Adrenal gland (tissue), 19 donors: ENCODE measurements at places on chromosomes 5 and 9. TPM values are rescaled to one million over a fixed set of nuclear protein-coding genes. Genes with fewer than 3 reads are reported as not detected.
A peak's percentile ranks its signal among the peaks of the same experiment; 100 is the strongest.

DNA sequence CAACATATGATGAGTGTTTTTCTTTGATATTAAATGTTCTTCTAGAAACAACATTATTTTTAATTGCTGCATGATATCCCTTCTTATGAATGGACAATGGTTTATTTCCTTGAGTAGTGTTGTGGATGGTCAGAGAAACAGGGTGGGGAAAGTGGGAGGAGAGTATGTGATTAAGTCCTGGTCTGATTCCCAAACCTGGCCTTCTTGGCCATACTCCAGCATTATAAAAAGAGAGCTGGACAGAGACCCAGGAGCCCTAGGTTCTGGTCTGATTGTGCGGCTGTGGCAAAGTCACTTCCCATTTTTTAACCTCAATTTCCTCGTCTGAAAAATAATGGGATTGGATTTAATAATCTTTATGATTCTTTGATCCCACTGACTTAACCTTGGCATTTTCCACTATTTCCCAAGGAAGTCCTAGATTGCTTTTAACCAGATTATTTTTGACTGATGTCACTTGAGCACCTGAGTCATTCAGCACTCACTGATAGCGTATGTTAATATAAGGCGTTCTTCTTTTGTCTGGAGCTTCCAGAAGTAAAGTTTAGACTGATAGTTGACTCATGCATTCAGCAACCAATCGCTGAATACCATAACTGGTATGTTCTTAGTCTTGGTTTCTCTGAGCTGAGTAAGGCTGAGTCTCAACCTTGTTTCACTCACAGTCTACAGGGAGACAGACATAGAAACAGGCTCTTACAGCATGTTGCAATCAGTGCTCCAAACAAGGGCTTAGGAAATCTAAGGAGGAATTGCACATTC lies 26.2 kb downstream of the OSMR start:
- no peak overlapping the region for H3K4me3 ChIP-seq
- peaks cover 14% of the 10 kb centered on the region for H3K36me3 ChIP-seq
- H3K27me3 ChIP-seq: no peaks in the 10 kb centered on the region
- no peak for DNase-seq

GRCh38 chr5:41793141-41793770 lies 77.0 kb downstream of the OXCT1 start:
- DNase-seq: no peak
- no peaks in the 10 kb centered on the region for H3K27me3 ChIP-seq
- H3K4me1 ChIP-seq: peaks cover 7% of the 10 kb centered on the region
- no peak overlapping the region for H3K27ac ChIP-seq

- H3K27ac ChIP-seq: peak overlapping the region; percentile 67
- no peak overlapping the region for H3K4me3 ChIP-seq
- no peaks in the 10 kb centered on the region for H3K36me3 ChIP-seq
- H3K4me1 ChIP-seq: peaks cover 40% of the 10 kb centered on the region
These were observed 18.5 kb downstream of the GBGT1 start for GRCh38 chr9:133144904-133145851.

Gene BTNL3
- not detected for total RNA-seq

GRCh38 chr9:125375820-125376219 lies 114.2 kb downstream of the GAPVD1 start:
- DNase-seq: no peak
- no peaks in the 10 kb centered on the region for H3K27me3 ChIP-seq
- no peaks in the 10 kb centered on the region for H3K4me1 ChIP-seq

Gene ANKRD18A
- not detected for total RNA-seq
